Chondrocyte (in vitro differentiated cells): ENCODE measurements at places on chromosomes 16 and 17. TPM values are rescaled to one million over a fixed set of nuclear protein-coding genes. Genes with fewer than 3 reads are reported as not detected.

- H3K4me1 ChIP-seq, result peaks cover 64% of the 10 kb centered on the region
- H3K4me3 ChIP-seq, result no peak overlapping the region
- peak overlapping the region; percentile 95 for H3K27ac ChIP-seq
- no peak for DNase-seq
- peaks cover 11% of the 10 kb centered on the region for H3K36me3 ChIP-seq
These were observed 45.1 kb downstream of the MYH11 start for GRCh38 chr16:15811481-15812400.

DNA sequence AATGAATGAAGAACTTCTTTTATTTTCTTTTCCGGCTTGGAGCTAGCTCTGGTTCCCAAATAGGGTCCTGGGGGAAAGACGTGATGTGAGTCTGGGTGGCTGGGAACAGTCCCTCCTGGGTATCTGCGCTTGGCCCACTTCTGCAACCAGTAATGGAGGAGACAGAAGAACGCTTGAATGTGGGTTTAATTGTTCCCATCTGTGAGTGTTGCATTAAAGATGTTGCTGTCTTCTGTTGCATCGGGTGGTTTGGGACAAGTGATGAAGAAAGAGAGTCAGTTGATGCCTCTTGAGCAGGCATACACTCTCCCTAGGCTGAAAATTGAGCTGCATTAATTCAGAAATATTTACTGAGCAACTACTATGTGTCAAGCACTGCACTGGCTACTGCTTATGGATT lies 511.1 kb downstream of the CDH13 start:
- peak overlapping the region; percentile 78 for H3K27ac ChIP-seq
- H3K4me3 ChIP-seq, result peak overlapping the region; percentile 70
- H3K27me3 ChIP-seq, result no peaks in the 10 kb centered on the region
- peaks cover 12% of the 10 kb centered on the region for H3K4me1 ChIP-seq
- DNase-seq, result no peak
- H3K36me3 ChIP-seq, result no peaks in the 10 kb centered on the region

- no peaks in the 10 kb centered on the region for H3K36me3 ChIP-seq
- no peak for DNase-seq
- H3K4me3 ChIP-seq, result no peak overlapping the region
- H3K27me3 ChIP-seq, result no peaks in the 10 kb centered on the region
These were observed 217.1 kb downstream of the HS3ST3A1 start for GRCh38 chr17:13384626-13385025.

GRCh38 chr16:48053418-48053745 lies 102.4 kb downstream of the ABCC12 start:
- H3K36me3 ChIP-seq, result no peaks in the 10 kb centered on the region
- peaks cover 11% of the 10 kb centered on the region for H3K27me3 ChIP-seq
- H3K4me1 ChIP-seq, result peaks cover 26% of the 10 kb centered on the region
- no peak for DNase-seq

DNA sequence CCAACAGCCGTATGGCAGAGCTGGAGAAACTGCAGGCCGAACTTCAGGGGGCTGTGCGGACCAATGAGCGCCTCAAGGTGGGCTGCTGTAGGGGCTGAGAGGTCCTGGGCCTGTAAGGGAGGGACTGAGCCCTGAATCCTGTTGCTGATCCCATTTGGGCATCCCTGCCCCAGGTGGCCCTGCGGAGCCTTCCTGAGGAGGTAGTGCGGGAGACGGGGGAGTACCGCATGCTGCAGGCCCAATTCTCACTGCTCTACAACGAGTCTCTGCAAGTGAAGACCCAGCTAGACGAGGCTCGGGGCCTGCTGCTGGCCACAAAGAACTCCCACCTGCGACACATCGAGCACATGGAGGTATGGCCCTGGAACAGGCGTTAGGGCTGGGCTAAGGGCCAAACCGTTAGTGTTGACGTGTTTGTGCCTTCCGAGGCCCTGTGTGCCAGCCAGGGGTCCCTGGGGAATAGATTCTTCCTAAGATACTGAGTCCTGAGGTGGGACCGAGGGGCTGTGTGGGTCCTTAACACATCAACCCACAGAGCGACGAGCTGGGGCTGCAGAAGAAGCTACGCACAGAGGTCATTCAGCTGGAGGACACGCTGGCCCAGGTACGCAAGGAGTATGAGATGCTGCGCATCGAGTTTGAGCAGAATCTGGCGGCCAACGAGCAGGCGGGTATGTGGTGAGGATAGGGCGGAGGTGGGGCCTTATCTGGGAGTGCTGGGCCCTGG lies 4.2 kb downstream of the RNF40 start:
- peaks cover 30% of the 10 kb centered on the region for H3K36me3 ChIP-seq
- H3K4me3 ChIP-seq, result no peak overlapping the region

CA5A gene
- not detected in 3 replicates for total RNA-seq

ASB16 gene
- not detected in 3 replicates for total RNA-seq

ATF7IP2 gene
- 4.8 to 9.5 TPM (median 7.5 TPM) in 3 replicates for total RNA-seq

ARMC5 gene
- 12.2 to 13.2 TPM (median 12.4 TPM) in 3 replicates for total RNA-seq
